ENCODE measurements at places on chromosomes 7 and 10. TPM values are rescaled to one million over a fixed set of nuclear protein-coding genes. Genes with fewer than 3 reads are reported as not detected.

The PHKG1 gene
- 1.1 TPM for total RNA-seq

The TUBAL3 gene
- total RNA-seq: 39.6 TPM

GRCh38 chr7:25565002-25565401 lies 336.7 kb upstream of the NPVF start:
- no peak overlapping the region for H3K27ac ChIP-seq
- no peaks in the 10 kb centered on the region for H3K27me3 ChIP-seq
- DNase-seq: no peak
- H3K4me3 ChIP-seq: no peak overlapping the region
- H3K36me3 ChIP-seq: no peaks in the 10 kb centered on the region

DNA sequence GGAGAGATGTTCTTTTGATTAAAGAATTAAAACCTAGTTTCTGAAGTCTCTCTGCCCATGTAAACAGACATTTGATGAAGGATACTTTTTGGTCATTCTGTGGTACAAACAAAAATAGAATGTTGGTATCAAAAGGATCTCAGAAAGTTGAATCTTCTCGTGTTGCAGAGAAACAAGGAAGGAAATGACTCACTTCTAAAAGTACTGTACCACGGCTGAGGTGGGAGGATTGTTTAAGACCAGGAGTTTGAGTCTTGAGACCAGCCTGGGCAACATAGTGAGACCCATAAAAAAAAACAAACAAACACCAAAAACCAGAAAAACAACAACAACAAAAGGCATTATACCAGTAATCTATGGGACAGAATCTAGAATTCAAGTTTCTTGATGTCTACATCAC lies 69.7 kb downstream of the PRSS58 start:
- DNase-seq: no peak
- no peaks in the 10 kb centered on the region for H3K36me3 ChIP-seq
- H3K4me3 ChIP-seq: no peak overlapping the region
- no peaks in the 10 kb centered on the region for H3K4me1 ChIP-seq
- no peak overlapping the region for H3K27ac ChIP-seq
- no peaks in the 10 kb centered on the region for H3K27me3 ChIP-seq

DNA sequence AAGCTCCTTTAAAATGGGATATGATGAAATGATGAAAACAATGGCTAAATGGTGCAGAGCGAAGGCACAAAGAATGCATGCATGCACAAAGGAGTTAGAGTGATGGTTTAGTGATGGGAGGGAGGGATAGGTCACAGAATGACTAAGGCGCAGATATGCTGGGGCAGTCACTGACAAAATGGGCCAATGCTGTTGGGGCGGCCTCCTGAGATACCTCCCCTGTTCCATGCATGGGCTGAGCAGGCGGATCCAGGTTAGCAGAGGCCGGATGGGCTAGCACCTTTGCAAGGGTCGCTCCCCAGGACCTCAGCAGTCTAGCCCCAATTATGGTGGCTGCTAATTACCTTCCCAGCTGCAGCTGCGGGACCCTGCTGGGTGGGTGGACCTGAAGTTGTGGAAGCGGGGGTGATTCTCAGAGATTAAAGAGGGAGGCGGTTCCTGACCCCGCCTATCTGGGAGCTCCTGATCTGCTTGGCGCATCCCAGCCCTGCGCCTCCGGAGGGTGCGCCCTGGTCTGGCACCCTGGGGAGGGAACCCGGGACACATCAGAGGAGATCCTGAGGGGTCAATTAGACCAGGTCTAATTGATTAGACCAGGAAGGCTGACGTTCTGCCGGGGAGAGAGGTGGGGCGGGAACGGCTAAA lies 175.0 kb downstream of the CYP26A1 start:
- H3K4me1 ChIP-seq: no peaks in the 10 kb centered on the region
- DNase-seq: no peak
- no peaks in the 10 kb centered on the region for H3K36me3 ChIP-seq
- no peak overlapping the region for H3K4me3 ChIP-seq
- no peak overlapping the region for H3K27ac ChIP-seq
- H3K27me3 ChIP-seq: no peaks in the 10 kb centered on the region

The ECD gene
- 18.2 TPM for total RNA-seq

The SOSTDC1 gene
- total RNA-seq: 7.2 TPM

Data from colonic mucosa (tissue), 4 donors.